ENCODE measurements at places on chromosomes 16 and 17. TPM values are rescaled to one million over a fixed set of nuclear protein-coding genes. Genes with fewer than 3 reads are reported as not detected.

The GRIN2A gene
- not detected for total RNA-seq

The MYH3 gene
- 0.99 TPM for total RNA-seq

The IRX3 gene
- total RNA-seq, result 5.1 TPM

The CD19 gene
- total RNA-seq, result not detected

The RNF222 gene
- total RNA-seq, result not detected

The ACSM5 gene
- total RNA-seq, result not detected

The RCVRN gene
- not detected for total RNA-seq

The GPR139 gene
- total RNA-seq, result not detected

The TMIGD1 gene
- total RNA-seq, result not detected

The SDR42E2 gene
- total RNA-seq, result not detected

The HEXIM1 gene
- 43.1 TPM for total RNA-seq

The CDR2L gene
- 41.1 TPM for total RNA-seq

The TMEM235 gene
- total RNA-seq, result not detected

The CACNA1G gene
- 4.9 TPM for total RNA-seq

The DHRS7C gene
- total RNA-seq, result not detected

The KRT9 gene
- total RNA-seq, result not detected

The TAF15 gene
- total RNA-seq, result 210 TPM

The SOCS3 gene
- 41.0 TPM for total RNA-seq

The SLFN14 gene
- total RNA-seq, result not detected

The HGS gene
- total RNA-seq, result 226 TPM

The RHBDF1 gene
- 30.9 TPM for total RNA-seq

All from A549 treated with ZK216348 at 1 μM for 4 hours (cell line).